ENCODE measurements at places on chromosomes 1 and 21. TPM values are rescaled to one million over a fixed set of nuclear protein-coding genes. Genes with fewer than 3 reads are reported as not detected.

DNA sequence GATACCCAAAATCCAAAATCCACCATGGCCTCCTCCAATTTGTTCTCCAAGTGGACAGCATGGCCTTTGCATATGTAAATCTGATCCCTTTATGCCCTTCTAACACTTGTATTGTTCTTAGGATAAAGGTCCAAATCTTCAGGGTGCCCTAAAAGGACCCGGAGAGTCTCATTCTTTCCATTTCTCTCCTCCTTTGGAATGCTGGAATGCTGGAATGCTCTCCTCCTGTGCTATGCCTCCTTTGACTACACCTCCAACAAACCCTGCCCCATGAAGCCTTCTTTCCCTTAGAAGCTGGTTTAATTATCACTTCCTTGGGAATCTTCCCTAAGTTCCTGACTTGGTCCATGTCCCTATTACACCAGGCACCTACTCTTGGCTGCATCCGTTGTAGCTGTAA, 484.8 kb upstream of the RUNX1 start:
- H3K27ac ChIP-seq, result no peak overlapping the region
- no peak overlapping the region for H3K4me3 ChIP-seq
- no peaks in the 10 kb centered on the region for H3K4me1 ChIP-seq
- peaks cover 12% of the 10 kb centered on the region for H3K36me3 ChIP-seq
- no peaks in the 10 kb centered on the region for H3K27me3 ChIP-seq

Gene TTC13
- total RNA-seq, result 8.6 TPM

Gene UBE2G2
- 121 TPM for total RNA-seq

DNA sequence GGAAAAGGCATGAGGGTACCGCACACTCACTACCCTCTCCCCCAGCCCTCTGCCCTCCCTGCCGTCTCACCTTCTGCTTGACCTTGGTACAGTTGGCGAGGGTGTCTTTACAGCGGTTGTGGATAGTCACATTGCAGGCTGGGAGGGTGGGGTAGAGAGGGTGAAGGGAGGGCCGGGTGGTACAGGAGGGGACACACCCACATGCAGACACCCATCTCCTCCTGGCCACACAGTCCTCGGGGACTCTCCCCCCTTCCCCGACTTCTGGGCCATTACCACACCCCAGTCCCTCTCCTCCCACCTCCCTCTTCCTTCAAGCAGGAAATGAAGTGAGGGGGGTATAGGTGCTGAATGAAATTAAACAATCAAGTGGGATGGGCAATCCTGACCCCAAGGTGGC, 11.6 kb downstream of the ARHGEF2 start:
- peaks cover 77% of the 10 kb centered on the region for H3K36me3 ChIP-seq
- no peak for DNase-seq
- H3K27ac ChIP-seq, result no peak overlapping the region

DNA sequence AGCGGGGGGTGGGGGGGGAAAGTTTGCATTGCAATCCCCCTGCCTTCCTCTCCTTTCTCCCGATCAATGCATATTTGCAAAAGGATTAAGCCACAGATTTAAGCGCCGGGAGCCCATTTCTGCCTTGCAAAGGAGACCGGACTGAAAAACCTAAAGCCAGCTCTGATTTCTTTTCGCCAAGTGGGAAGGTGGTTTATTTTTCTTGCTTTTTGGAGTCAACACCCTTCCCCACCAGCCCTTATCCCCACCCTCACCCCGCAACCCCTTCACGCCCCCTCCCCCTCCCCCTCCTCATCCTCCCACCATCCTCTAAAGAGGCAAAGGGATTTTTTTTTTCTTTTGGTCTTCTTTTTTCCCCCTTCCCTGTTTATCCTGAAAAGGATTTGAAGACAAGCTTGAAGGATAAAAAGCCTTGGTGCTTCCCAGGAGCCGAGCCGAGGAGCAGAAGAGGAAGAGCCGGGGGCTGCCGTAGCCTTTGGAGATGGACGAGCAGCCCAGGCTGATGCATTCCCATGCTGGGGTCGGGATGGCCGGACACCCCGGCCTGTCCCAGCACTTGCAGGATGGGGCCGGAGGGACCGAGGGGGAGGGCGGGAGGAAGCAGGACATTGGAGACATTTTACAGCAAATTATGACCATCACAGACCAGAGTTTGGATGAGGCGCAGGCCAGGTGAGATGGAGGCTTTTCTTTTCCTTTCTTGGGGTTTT, 513 bp downstream of the PBX1 start:
- peaks cover 9% of the 10 kb centered on the region for H3K36me3 ChIP-seq
- peaks cover 3% of the 10 kb centered on the region for H3K4me1 ChIP-seq
- H3K27ac ChIP-seq, result peak overlapping the region; percentile 79
- H3K27me3 ChIP-seq, result no peaks in the 10 kb centered on the region
- peak overlapping the region; percentile 98 for H3K4me3 ChIP-seq
- DNase-seq, result peak; percentile 60

- H3K27me3 ChIP-seq, result no peaks in the 10 kb centered on the region
- DNase-seq, result no peak
Measured at GRCh38 chr1:12056331-12056841, 6.7 kb upstream of the TNFRSF8 start.

GRCh38 chr1:201475130-201475529, 6.1 kb upstream of the PHLDA3 start:
- H3K36me3 ChIP-seq, result no peaks in the 10 kb centered on the region
- peaks cover 2% of the 10 kb centered on the region for H3K4me1 ChIP-seq
- no peak for DNase-seq
- H3K27ac ChIP-seq, result no peak overlapping the region
- peaks cover 2% of the 10 kb centered on the region for H3K27me3 ChIP-seq

GRCh38 chr1:192888574-192888973, 79.7 kb downstream of the RGS2 start:
- DNase-seq, result no peak
- no peak overlapping the region for H3K27ac ChIP-seq
- H3K4me3 ChIP-seq, result no peak overlapping the region
- no peaks in the 10 kb centered on the region for H3K27me3 ChIP-seq
- no peaks in the 10 kb centered on the region for H3K36me3 ChIP-seq

GRCh38 chr1:51423073-51423821, 92.9 kb upstream of the TTC39A start:
- peaks cover 3% of the 10 kb centered on the region for H3K36me3 ChIP-seq
- H3K27me3 ChIP-seq, result no peaks in the 10 kb centered on the region
- peaks cover 2% of the 10 kb centered on the region for H3K4me1 ChIP-seq
- H3K4me3 ChIP-seq, result peak overlapping the region; percentile 71
- H3K27ac ChIP-seq, result peak overlapping the region; percentile 24

Gene BCAN
- total RNA-seq, result 0.88 TPM

DNA sequence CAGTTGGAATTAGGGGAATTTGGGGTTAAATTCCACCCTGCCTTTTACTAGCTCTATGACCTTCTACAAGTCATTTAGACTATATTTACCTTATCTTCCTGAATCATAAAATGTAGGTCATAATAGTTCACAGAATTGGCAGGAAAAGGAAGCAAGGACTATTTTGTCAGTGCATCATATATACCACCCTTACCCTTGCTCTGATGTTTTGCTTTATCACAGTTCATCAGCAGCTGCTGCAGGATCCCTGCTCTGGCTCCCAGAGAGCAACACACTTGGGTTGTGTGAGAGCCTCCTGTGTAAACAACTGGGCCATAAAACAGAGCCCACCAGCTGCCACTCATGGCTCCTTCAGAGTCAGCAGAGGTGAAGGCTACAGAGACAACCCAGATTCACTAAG, 631.6 kb upstream of the CAMK1G start:
- no peak overlapping the region for H3K27ac ChIP-seq
- H3K27me3 ChIP-seq, result no peaks in the 10 kb centered on the region
- H3K4me3 ChIP-seq, result no peak overlapping the region
- H3K4me1 ChIP-seq, result no peaks in the 10 kb centered on the region
- no peak for DNase-seq

Measured in H9 (cell line).